ENCODE measurements at places on chromosomes 5 and 9.

DNA sequence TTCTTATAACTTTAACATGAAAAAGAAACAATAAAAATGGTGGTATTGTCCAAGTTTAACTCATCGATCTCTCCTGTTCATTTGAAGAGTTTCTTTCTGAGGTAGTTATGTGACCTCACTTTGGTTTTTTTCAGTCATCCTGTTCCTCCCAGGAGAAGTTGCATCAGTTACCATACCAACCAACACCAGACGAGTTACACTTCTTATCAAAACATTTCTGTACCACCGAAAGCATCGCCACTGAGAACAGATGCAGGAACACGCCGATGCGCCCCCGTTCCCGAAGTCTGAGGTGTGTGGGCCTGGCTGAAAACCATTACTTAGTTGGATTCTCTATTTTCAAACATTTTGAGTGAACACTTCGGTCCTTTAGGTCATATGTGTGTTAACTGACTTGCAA, 96.3 kb downstream of the CD180 start:
- DNase-seq: no peak

DNA sequence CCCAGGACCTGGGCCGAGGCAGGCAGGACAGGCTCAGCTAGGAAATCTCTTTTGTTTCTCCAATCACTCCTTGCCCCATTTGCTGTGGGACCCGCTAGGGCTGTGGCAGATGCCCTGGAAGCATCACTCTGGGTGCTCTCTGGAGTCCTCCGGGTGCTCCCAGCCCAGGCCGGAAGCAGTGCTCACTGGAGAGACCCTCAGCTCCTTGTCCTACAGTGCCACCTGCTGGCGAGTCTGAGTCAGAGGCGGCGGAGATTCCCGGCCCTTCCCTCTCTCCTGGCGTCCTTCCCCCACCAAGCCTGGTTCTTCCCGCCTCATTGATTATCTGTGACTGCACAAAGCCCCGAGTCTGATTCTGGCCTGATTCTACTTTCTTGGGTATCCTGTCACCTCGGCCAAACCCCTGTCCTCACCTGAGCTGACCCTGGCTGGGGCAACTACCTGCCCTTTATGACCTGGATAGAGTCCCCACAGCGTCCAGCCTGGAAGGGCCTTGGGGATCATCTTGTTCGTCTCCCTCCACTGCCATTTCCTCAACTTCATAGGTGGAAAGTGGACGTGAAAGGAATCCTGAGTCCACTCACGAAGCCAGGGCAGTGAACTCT, 7.3 kb upstream of the BARHL1 start:
- peak; percentile 37 for DNase-seq

DNA sequence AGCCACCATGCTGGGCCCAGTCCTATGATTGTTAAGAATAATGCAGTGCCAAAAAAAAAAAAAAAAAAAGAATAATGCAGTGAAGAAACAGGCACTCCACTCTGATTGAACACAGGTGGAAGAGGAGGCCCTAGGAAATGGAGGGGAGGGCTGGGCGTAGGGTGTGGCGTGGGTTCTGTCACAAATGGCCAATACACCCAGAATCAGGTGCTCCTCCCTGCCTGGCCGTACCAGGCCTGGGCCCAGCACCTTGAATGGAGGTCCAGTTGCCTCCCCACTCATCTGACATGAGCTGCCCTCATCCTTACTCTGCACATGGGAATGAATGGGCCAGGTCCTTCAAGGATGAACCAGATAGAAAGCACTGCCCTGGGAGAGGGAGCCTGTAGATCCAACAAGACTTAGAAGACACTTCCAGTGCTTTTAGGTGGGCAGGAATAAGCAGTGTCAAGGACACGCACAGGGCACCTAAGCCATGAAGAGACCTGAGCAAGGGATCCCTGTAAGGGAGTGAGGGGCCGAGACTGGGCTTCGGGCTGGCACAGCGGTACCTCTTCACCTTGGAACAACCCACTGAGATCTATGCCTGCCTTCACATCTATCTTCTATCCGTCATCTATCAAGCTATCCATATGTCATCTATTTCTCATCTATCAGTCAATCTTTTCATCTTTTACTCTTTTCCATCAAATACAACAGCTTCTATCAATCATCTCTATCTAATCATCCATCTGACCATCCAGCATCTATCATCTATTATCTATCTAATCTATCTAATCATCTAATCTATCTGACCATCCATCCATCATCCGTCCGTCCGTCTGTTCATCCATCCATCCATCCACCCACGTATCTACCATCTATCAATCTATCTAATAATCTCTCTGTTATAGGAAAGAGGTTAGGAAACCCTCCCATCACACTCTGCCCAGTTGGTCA, 15.9 kb downstream of the NINJ1 start:
- no peak for DNase-seq

DNA sequence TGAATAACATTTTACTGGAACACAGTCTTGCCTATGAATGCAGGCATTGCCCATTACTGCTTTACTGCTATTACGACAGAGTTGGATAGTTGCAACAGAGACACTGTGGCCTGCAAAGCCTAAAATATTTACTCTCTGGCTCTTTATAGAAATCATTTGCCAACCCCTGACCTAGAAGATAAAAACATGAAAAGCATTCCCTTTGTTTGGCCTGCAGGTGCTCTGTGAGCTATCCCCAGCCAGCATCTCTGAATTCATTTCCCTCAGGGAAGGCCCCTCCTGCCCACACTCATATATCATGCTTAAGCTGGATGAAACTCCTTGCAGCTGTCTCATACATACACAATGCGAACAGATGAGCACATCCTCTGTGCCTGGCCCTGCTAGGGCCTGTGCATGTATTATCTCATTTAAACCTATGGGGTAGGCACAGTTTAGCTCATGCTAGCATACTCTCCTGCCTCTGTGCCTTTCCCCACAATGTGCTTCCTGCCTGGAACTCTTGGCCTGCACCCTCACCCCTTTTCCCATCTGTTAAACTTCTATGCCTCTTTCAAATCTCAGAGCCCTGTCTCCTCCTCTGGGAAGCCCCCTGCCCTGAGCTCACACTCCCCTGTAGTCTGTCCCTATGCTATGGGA, 193.1 kb downstream of the PAX5 start:
- no peak for DNase-seq

GRCh38 chr9:138038244-138038671, 160.7 kb downstream of the CACNA1B start:
- DNase-seq: no peak
